ENCODE measurements at places on chromosomes 2 and 18.

- no peak for DNase-seq
These were observed 330.5 kb upstream of the TCF4 start for GRCh38 chr18:55918444-55918843.

DNA sequence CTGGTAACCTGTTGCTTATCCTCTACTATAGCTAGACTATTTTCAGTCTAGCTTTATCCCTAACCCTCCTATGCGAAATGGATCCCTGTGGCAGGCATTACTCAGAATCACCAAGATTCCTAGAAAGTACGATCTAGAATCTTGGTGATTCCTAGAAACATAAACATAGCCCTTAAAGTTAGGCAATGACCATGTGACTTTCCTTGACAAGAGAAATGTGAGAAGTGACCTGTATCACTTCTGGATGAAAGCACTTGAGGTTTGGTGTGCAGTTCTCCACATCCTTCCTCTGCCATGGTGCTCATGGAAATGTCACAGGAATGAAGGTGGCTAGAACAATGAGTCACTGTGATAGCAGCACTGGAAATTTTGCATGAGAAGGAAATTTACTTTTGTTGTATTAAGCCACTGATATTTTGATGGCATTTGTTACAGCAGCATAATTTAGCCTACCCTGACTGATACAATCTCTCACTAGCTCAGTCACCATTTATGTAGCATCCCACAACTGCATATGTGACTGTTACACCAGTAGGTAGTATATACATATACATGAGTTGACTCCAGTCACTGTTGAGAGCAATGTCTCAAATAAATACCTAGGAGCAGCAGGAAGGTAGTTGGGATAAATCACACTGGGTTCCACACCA, 68.3 kb upstream of the MAPRE2 start:
- DNase-seq, result no peak

DNA sequence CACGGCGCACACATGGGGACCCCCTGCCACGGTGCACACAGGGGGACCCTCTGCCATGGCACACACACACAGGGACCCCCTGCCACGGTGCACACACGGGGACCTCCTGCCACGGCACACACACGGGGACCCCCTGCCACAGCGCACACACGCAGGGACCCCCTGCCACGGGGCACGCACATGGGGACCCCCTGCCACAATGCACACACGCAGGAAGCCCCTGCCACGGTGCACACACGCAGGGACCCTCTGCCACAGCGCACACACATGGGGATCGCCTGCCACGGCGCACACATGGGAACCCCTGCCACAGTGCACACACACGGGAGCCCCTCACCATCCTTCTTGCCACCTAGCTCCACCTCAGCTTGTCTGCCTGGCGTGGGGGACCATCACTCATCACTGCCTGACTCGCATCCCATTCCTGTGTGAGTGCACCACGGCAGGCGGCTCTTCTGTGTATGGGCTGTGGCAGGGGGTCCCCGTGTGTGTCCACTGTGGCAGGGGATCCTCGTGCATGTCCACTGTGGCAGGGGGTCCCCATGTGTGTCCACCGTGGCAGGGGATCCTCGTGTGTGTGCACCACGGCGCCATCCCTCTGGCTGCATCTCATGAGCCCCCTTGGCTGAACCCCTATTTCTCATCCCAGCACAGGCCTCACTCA, 206.7 kb downstream of the EIPR1 start:
- DNase-seq, result no peak

DNA sequence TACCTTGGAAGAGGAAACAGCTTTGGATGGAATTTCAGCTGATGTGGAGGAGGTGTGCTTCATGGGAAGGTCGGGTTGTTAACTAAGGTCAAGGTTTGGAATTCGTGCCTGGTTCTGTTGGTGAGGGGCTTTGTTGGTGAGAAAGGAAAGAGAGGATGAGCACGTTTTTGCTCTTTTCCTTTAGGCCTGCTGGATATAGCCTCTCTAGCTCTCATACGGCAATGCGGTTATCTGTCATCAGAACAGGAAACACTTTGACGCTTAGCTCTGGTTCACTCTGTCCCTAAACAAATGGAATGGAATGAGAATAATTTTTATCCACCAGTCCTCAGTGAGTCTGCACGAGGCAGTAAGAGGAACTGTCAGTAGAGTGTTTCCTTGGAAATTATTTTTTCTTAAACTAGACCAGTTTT, 169.7 kb upstream of the NOSTRIN start:
- no peak for DNase-seq

DNA sequence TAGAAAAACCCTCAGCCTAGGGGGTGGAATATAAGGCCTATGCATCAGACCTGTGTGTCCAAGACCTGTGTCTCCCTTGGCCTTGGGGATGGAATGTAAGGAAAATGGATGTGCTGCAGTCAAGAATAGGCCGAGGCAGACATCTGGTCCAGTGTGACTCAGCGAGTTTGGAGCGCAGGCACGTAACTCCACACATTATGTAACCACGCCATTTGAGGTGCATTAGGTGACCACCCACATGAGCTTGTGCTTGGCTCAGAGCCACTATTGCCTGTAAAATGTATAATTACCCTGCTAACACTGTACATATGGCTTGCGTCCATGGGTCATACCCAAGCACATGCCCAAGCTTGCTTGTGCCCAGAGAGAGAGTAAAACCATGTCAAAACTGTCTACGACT, 580.9 kb upstream of the HNMT start:
- DNase-seq, result no peak

- DNase-seq, result no peak
These were observed 21.0 kb upstream of the RRM2 start for GRCh38 chr2:10101491-10101890.

DNA sequence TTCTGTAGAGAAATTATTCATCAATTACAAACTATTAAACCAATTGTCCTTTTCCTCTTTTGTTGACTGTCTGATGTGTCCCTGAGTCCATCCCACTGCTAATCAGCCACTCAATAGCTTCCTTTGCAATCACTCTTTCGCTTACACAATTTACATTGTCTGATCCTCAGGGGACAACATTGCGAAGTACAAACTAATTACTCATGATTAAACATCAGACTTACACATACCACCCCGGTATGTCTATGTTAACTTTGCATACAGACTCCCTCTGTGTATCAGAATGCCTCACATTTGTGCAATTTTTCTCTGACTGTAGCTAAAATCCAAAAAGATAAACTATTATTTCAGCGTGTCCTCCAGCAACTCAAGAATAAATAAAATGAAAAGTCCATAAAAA, 264.4 kb upstream of the REV1 start:
- no peak for DNase-seq

- no peak for DNase-seq
These were observed 475.0 kb upstream of the POU3F3 start for GRCh38 chr2:104378853-104379374.

DNA sequence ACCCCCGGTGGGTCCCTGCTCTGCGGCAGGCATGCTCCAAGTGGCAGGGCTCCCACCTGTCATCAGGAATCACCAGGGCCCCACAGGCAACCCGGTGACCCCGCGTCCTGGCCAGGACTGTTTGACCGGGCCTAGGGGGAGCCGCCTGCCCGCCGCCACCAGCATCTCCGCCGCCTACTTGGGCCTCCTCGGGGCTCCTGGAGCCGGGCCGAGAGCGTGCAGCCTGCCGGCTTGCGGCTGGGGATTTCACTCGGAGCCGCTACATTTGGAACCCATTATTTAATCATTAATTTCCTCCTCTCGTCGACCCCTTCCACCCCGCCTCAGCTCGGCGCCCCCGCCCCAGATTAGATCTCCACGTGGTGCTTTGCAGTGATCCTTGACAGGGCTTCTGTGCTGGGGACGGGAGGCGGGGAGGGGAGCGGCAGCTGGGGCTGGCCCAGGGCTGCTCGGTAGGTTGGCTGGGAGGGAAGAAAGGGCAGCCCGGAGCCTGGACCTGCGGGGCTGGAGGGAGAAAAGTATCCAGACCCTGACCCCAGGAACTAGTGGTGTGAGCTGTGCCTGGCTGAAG, 295.4 kb downstream of the CYP26B1 start:
- DNase-seq, result no peak

GRCh38 chr2:222523783-222524544, 99.6 kb downstream of the SGPP2 start:
- DNase-seq, result no peak

DNA sequence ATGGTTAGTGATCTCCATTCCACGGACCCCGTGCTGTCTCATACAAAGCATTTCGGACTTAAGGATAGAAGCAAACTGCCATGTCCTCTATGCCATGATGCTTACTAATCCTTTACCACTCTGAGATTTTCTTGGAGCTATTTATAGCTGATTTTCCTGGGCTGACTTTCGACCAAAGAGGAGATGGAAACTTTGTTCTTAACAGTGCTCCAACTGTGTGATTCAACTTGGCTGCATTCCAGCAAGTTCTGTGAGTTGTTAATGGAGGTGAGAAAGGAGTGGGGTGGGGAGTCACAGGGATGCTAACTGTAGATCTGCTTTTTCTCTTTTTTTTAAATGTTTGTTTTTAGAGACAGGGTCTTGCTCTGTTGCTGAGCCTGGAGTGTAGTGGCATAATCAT, 45.5 kb upstream of the MSH2 start:
- DNase-seq, result no peak

DNA sequence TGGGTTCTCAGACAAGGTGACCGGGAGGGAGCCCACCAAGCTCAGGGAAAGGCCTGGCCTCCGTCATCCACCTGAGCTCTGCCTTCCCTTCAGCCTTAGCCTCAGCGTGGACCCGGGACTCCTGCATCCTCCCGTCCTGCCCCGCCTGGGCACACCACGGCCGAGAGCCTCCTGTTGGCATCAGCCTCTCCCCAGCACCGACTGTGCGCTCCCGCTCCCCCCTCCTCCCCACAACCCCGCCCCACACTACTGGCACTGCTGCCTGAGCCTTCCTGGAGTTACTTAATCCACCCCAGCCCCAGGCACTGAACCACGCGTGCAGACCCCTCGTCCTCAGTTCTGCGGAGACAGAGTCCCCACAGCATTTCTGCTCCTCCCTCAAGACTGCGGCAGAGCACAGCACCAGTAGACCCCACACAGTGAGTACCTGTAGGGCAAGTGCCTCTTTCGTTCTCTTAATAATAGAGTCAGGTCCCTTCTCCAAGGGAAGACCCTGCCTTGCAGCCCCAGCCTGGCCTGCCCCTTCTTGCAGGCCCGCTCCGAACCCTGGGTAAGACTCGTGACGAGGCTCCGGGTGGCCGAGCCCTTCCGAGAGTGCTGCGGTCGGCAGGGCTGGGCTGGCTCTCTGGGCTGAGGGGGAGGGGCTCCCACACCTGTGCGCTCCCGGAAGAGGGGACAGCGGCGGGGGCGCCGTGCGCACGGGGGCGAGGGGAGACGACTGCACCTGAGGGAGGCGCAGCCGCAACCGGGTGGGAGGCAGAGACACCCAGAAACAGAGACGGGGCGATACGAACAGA, at the start of gene AMER3:
Gene AMER3, plus strand, starts transcription at position 285 of the 797 bp plus-strand sequence. CDS start 6,533 bp downstream, outside the sequence.
- DNase-seq, result no peak

- DNase-seq, result no peak
These were observed 53.6 kb downstream of the CAPN13 start for GRCh38 chr2:30753630-30754029.

DNA sequence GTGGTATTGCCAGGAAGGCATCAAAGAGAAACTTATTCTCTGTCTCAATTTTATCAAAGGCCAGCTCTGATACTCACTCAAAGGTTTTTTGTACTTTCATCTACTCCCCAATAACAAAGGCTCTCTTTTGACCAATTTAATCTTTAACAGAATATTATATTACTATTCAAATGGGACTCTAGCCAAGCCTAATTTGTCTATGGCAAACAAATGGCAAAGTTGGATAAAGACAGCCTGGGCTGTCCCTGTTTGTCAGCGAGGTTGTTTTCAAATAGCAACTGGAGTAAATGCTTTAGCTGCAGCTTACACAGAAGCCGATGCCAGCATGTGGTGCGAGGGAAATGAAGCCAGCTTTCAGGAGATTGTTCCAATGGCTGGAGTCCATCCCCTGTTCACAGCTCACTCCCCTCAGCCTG, 80.1 kb upstream of the CTNNA2 start:
- no peak for DNase-seq

DNA sequence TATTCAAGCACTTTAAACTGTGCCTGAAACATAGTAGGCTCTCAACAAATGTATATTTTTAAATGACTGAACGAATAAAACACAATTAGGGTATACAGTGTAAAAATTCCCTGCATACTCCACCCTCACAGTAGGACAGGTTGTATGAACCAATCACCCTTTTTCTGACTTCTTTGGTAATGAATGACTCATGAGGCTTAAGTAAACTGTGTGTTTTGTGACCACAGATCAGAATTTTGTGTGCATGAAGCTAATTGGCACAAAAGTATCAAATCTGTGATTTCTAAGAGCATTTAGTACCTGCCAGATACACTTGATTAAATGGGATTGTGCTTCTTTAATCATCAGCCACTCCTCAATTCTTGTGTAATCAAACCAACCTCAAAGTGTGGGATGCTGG, 109.9 kb upstream of the MAP4K3 start:
- no peak for DNase-seq

GRCh38 chr2:66364495-66365333, 70.2 kb upstream of the MEIS1 start:
- no peak for DNase-seq

GRCh38 chr18:57527556-57528229, 58.8 kb downstream of the FECH start:
- no peak for DNase-seq

- DNase-seq, result no peak
These were observed 58.0 kb upstream of the CAPN13 start for GRCh38 chr2:30865243-30865642.

DNA sequence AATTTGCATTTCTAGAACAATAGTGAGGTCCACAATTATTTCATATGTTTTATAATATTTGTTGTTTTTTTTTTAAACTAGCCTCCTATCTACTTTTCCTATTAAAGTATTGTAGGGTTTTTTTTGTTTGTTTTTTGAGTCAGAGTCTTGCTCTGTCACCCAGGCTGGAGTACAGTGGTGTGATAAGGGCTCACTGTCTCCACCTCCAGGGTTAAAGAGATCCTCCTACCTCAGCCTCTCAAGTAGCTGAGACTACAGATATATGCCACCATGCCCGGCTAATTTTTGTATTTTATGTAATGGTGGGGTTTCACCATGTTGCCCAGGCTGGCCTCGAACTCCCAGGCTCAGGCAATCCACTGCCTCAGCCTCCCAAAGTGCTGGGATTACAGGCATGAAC, 122.5 kb downstream of the SLC39A10 start:
- DNase-seq, result no peak

- DNase-seq, result no peak
These were observed 894.4 kb downstream of the BCL11A start for GRCh38 chr2:59658906-59659635.

- no peak for DNase-seq
These were observed 34.1 kb downstream of the NFATC1 start for GRCh38 chr18:79429785-79430281.

- no peak for DNase-seq
These were observed 1.0 kb downstream of the CYP1B1 start for GRCh38 chr2:38074764-38075506.
